ENCODE measurements at places on chromosomes 2 and 18.

DNA sequence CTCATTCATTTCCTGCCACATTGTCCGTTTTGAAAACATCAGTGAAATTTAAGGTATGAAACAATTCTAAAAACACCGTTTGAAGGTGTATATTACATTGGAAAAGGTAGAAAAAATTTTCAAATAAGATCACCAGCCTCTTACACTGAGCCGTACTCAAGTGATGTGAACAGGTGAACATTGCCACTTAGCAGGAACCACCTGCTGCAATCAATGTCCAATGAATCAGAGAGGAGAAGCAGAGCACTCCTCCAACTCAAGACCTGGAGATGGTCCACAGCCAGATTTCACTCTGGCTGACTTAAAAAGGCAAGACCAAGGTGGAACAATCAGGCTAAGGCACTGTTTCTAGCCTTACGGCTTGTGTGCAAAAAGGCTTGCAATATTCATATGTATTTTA lies 110.3 kb upstream of the TTN start:
- DNase-seq = no peak
- peaks cover 2% of the 10 kb centered on the region for H3K27me3 ChIP-seq
- H3K4me3 ChIP-seq = no peak overlapping the region
- H3K27ac ChIP-seq = no peak overlapping the region
- peaks cover 13% of the 10 kb centered on the region for H3K4me1 ChIP-seq

DNA sequence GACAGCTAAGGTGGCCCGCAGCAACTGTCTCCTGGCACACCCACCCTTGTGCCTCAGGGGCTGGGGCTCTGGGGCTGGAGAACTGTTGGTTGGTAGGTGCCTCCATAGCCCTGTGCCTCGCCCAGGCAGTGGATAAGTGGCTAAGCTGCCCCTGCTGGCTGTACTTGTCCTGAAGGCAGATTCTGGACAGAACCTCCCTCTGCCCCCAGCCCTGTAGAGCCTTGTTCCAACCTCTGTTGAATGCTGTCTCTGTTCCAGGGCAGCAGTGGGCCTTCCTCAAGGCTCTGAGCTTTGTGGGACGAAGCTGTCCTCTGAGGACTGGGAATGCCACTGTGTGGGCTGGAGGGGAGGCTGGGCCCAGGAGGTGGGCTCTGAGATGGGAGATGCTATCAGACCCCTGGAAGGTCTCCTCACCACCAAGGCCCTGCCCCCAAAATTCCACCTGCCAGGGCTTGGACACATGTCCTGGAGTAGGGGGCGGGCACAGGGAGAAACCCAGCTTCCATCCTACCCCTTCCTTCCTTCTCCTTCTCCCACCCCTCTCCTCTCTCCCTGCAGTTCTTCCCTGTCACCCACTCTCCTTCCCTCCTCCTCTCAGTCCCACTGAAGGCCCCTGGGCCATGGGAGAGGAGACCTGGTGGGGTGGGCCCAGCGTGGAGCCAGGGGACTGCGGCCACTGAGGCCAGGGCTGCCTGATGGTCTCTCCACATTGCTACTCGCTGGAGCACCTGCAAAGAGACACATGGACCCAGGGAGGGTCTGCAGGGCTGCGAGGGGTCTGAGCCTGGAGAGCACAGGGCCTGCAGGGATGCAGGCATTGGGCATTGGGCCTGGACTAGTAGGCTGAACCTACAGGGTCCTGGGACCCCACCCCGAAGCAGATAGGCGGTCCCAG lies 1.7 kb upstream of the PDCD1 start:
- peaks cover 44% of the 10 kb centered on the region for H3K4me1 ChIP-seq
- peaks cover 9% of the 10 kb centered on the region for H3K27me3 ChIP-seq
- no peak overlapping the region for H3K4me3 ChIP-seq
- H3K27ac ChIP-seq = no peak overlapping the region
- H3K36me3 ChIP-seq = no peaks in the 10 kb centered on the region
- DNase-seq = peak; percentile 2

GRCh38 chr2:74555610-74556103 lies 1.1 kb downstream of the DOK1 start:
- H3K4me1 ChIP-seq = peaks cover 41% of the 10 kb centered on the region
- peaks cover 10% of the 10 kb centered on the region for H3K36me3 ChIP-seq
- H3K4me3 ChIP-seq = peak overlapping the region; percentile 91
- no peak for DNase-seq
- no peak overlapping the region for H3K27ac ChIP-seq
- H3K27me3 ChIP-seq = peaks cover 75% of the 10 kb centered on the region

DNA sequence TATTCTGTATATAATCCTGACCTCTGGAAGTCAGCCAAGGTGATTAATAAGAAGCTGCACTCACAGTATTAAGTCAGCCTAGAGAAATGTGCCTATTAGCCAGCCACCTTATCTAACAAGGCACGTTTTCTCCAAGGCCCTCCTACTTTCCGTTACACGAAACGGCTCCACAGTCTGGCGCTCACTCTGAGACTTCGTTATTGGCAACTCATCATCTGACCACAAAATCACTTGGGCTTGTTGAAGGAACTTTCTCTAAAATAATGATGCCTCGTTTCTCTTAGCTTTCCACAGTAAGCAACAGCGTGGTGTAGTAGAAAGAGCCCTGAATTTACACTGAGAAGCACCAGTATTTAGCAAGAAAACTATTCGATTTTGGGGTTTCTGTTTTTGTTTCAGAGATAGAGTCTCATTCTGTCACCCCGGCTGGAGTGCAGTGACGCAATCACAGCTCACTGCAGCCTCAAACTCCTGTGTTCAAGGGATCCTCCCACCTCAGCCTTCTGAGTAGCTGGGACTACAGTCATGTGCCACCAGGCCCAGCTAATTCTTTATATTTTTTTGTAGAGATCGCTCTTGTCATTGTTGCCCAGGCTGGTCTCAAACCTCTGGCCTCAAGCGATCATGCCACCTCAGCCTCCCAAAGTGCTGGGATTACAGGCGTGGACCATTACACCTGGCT lies 53.6 kb upstream of the SLC14A1 start:
- no peak for DNase-seq
- H3K4me3 ChIP-seq = no peak overlapping the region
- H3K27me3 ChIP-seq = peaks cover 18% of the 10 kb centered on the region
- no peaks in the 10 kb centered on the region for H3K36me3 ChIP-seq
- no peak overlapping the region for H3K27ac ChIP-seq
- H3K4me1 ChIP-seq = peaks cover 20% of the 10 kb centered on the region

DNA sequence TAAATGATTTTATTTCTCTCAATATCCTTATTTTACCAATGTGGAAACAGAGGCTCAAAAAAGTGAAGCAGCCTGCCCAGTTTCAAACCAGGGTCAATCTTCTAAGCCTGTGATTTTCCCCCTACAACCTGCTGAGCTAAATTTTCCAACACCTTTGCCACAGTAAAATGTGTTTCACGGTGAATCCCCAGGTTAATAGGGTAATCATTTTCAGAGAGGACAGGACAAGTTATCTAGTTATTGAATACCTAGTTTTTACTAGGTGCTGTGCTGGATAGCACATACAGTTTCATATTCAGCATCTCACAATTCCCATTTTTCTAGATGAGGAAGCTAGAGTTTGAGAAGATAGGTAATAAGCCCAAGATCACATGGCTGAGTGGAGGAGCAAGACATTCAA lies 236.6 kb downstream of the PTH2R start:
- DNase-seq = no peak
- H3K27ac ChIP-seq = no peak overlapping the region
- H3K4me1 ChIP-seq = no peaks in the 10 kb centered on the region
- H3K27me3 ChIP-seq = no peaks in the 10 kb centered on the region
- H3K4me3 ChIP-seq = no peak overlapping the region
- H3K36me3 ChIP-seq = no peaks in the 10 kb centered on the region

GRCh38 chr18:56381196-56381595 lies 257.2 kb downstream of the TXNL1 start:
- H3K4me3 ChIP-seq = no peak overlapping the region
- peaks cover 2% of the 10 kb centered on the region for H3K27me3 ChIP-seq
- no peak for DNase-seq
- no peak overlapping the region for H3K27ac ChIP-seq

DNA sequence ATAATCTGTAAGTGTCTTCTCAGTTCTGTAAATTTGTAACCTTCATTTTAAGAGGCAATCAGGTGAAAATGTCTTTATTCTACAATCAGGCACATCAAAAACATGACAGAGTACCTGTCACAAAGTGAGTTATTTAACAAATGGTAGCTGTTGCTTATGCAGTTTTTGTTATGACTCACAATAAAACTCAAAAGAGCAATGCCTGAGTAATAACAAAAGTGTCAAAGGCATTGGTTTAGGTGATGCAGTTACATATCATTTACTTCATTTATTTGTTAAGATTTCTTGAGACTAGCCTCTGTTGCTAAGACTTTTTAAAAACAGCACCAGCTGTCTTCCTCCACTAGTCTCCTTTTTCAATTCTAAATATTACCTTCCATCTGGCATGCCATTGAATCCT lies 177.8 kb downstream of the KIAA1328 start:
- no peak overlapping the region for H3K4me3 ChIP-seq
- H3K36me3 ChIP-seq = no peaks in the 10 kb centered on the region
- peaks cover 4% of the 10 kb centered on the region for H3K27me3 ChIP-seq
- no peak for DNase-seq
- H3K4me1 ChIP-seq = no peaks in the 10 kb centered on the region

- DNase-seq = no peak
- H3K4me3 ChIP-seq = no peak overlapping the region
- H3K4me1 ChIP-seq = peaks cover 24% of the 10 kb centered on the region
- no peaks in the 10 kb centered on the region for H3K36me3 ChIP-seq
Measured at GRCh38 chr18:26409091-26409490, 139.3 kb downstream of the KCTD1 start.

DNA sequence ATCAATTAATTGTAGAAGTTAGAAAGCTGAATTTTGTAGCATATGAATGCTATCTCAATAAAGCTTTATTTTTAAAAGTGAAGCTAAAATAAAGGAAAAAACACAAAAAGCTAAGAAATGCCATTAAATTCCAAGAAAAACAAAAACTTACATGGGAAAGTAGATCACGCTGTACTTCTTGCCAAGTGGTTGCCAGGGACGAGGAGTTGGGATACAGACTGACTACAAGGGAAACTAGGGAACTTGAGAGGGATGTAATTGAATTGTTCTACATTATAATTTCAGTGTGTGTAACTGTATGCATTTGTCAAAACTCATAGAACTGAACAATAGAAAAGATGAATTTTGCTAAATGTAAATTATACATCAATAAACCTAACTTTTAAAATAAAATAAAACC lies 108.1 kb downstream of the DYM start:
- peaks cover 14% of the 10 kb centered on the region for H3K36me3 ChIP-seq
- H3K27ac ChIP-seq = no peak overlapping the region
- no peak overlapping the region for H3K4me3 ChIP-seq
- no peak for DNase-seq
- no peaks in the 10 kb centered on the region for H3K4me1 ChIP-seq

DNA sequence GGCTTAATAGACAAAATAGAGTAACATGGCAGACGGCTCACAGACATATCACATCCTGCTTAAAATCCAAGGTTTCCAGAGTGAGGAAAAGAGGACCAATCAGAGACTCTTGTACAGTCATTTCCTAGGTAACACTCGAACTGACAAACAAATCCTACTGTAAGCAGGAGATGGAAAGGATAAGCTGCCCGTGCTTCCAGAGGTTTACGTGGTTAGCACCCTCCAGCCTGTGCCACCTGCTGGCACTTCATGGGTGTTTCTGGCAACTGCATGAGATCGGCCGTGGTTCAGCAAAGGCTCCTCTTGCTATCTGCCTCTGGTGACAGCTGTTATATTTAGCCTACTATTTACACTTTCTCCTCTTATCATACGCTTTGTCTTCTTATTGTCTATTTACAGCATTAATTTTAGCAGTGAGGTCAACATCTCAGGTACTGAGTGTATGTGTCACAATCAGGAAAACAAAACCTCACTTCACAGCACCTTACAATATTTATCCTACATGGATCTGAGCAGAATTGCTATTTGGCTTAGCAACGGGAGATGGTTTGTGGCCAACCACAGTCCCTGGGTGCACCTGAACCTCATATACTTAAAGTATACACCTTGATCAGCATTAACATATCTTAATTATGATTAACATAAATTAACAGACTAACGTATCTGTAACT lies 226.9 kb downstream of the TMEM163 start:
- no peaks in the 10 kb centered on the region for H3K36me3 ChIP-seq
- H3K4me3 ChIP-seq = no peak overlapping the region
- peaks cover 3% of the 10 kb centered on the region for H3K27me3 ChIP-seq
- no peaks in the 10 kb centered on the region for H3K4me1 ChIP-seq
- no peak for DNase-seq

GRCh38 chr18:74590671-74591070 lies 7.0 kb upstream of the ZNF407 start:
- H3K27ac ChIP-seq = no peak overlapping the region
- H3K27me3 ChIP-seq = peaks cover 35% of the 10 kb centered on the region
- peaks cover 36% of the 10 kb centered on the region for H3K36me3 ChIP-seq
- H3K4me1 ChIP-seq = peaks cover 12% of the 10 kb centered on the region

GRCh38 chr2:1907849-1908533 lies 163.7 kb upstream of the PXDN start:
- no peak overlapping the region for H3K4me3 ChIP-seq
- H3K36me3 ChIP-seq = no peaks in the 10 kb centered on the region
- no peak for DNase-seq
- H3K4me1 ChIP-seq = peaks cover 16% of the 10 kb centered on the region

GRCh38 chr18:31973929-31974546 lies 31.1 kb upstream of the TRAPPC8 start:
- H3K27ac ChIP-seq = no peak overlapping the region
- DNase-seq = no peak
- peaks cover 5% of the 10 kb centered on the region for H3K27me3 ChIP-seq
- no peak overlapping the region for H3K4me3 ChIP-seq
- no peaks in the 10 kb centered on the region for H3K36me3 ChIP-seq

DNA sequence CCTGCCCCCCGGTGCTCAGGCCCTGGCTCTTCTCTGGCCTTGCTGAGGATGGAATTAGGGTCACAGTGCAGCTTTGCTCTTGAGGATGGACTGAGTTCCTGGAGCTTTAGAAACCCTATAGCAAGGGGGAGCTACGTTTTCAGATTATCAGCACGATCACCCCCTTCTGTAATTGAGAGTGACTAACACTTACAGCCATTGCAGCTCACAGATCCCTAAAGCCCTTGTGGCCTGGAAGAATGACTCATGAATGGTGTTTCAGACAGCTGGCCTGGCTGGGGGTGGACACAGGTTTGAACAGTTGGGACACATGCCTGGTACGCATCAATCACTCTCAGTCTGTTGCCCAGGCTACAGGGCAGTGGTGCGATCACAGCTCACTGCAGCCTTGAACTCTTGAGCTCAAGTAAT lies 79.7 kb upstream of the IGFBP5 start:
- H3K4me3 ChIP-seq = no peak overlapping the region
- no peaks in the 10 kb centered on the region for H3K27me3 ChIP-seq
- H3K36me3 ChIP-seq = peaks cover 5% of the 10 kb centered on the region
- peak overlapping the region; percentile 55 for H3K27ac ChIP-seq
- peak; percentile 22 for DNase-seq

GRCh38 chr2:231680285-231680991 lies 27.9 kb upstream of the PTMA start:
- peaks cover 4% of the 10 kb centered on the region for H3K27me3 ChIP-seq
- no peaks in the 10 kb centered on the region for H3K36me3 ChIP-seq
- H3K4me1 ChIP-seq = peaks cover 58% of the 10 kb centered on the region
- H3K27ac ChIP-seq = peak overlapping the region; percentile 81
- no peak for DNase-seq
